Thyroid gland (tissue), 4 donors: ENCODE measurements at places on chromosomes 6 and 20. TPM values are rescaled to one million over a fixed set of nuclear protein-coding genes. Genes with fewer than 3 reads are reported as not detected.

DNA sequence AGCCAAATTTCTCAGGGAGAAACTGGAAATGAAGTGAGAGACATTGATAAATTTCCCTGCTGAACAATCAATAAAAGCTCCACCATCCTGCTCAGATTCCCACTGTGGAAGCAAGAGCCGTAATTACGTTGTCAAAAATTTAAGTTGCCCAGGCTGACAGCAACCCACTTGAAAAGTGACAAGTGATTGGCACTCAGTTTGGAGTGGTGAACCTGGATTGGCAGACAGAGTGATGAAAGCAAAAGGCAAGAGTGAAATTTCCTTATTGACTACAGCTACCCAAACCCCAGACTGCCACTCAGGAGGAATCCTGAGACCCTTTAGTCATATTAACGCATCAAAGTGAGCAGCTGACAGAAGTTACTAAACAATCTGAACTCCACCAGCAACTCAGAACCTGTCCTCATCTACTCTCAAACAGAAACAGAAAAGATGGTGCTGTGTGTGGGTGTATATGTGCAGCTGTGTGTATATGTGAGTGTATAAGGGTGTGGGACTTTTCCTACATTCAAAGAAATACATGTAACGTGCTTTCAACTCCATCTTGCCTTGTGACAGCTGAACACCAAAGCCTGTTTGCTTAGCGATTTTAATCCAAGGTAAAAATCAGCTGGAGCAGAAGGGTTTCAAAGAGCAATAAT lies 157.4 kb downstream of the PKHD1 start:
- no peaks in the 10 kb centered on the region for H3K27me3 ChIP-seq
- no peaks in the 10 kb centered on the region for H3K36me3 ChIP-seq
- H3K4me3 ChIP-seq = no peak overlapping the region
- DNase-seq = no peak
- no peaks in the 10 kb centered on the region for H3K4me1 ChIP-seq
- H3K27ac ChIP-seq = no peak overlapping the region

GRCh38 chr6:116083052-116083451 lies 17.6 kb upstream of the NT5DC1 start:
- no peaks in the 10 kb centered on the region for H3K4me1 ChIP-seq
- no peaks in the 10 kb centered on the region for H3K27me3 ChIP-seq
- H3K4me3 ChIP-seq = no peak overlapping the region
- DNase-seq = no peak

DNA sequence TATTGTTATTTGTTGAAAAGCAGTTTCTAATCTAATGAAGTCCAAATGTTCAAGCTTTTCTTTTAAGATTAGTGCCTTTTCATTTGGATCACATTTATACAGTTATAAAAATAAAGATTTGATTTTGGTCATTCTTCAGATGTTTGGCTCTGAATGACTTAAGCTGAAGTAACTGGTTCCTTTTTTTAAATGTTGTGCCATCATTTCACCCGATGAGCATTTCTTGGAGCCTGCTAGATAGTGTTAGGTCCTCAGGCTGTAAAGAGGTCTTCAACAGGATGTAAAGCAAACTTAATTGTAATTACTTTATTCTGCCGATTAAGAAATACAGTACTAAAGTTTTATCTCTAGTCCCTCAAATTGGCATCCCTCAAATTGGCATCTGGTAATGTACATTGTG lies 41.2 kb upstream of the ASIP start:
- no peak overlapping the region for H3K4me3 ChIP-seq
- no peak for DNase-seq
- H3K27ac ChIP-seq = no peak overlapping the region
- H3K36me3 ChIP-seq = no peaks in the 10 kb centered on the region
- H3K27me3 ChIP-seq = no peaks in the 10 kb centered on the region

DNA sequence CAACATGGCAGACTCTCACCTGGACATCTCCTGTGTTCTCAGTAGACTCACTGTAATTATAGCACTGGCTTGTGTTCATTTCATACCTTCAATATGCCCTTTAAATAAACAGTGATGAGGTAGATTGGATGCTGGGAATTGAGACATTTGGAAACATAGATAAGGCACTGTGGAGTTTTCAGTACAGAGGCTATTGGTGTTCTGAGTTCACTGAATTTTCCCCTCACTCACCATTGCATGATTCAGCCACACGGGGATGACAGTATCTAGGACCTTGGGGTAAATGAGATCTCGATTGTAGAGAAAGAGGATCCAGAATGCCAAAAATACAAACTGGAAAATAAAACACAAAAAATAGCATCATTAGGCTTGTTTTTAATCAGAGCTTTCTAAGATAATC lies 12.6 kb downstream of the ADTRP start:
- no peak overlapping the region for H3K4me3 ChIP-seq
- no peak overlapping the region for H3K27ac ChIP-seq
- H3K36me3 ChIP-seq = no peaks in the 10 kb centered on the region
- H3K27me3 ChIP-seq = no peaks in the 10 kb centered on the region
- peaks cover 6% of the 10 kb centered on the region for H3K4me1 ChIP-seq

TPD52L2 gene
- 92.4 TPM for total RNA-seq

DNA sequence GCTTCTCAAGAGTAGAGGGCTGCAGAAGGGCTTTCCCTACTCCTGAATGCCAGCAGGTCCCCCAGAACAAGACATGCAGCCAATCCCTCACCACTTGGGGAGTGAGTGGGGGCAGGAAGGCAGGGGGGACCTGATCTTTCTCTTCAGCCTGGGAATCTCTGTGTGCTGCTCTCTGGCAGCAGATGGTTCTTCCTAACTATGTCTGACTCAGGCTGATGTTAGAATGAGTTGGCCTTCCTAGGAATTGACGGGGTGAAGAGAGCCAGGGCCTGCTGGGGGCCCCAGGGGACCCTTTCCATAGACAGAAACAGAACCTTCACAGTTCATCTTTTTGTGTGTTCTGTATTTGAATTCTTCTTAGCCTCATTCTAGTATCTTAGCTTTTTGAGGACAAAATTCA lies 29.0 kb upstream of the TCP11 start:
- DNase-seq = no peak
- H3K27me3 ChIP-seq = no peaks in the 10 kb centered on the region
- H3K36me3 ChIP-seq = no peaks in the 10 kb centered on the region

DNA sequence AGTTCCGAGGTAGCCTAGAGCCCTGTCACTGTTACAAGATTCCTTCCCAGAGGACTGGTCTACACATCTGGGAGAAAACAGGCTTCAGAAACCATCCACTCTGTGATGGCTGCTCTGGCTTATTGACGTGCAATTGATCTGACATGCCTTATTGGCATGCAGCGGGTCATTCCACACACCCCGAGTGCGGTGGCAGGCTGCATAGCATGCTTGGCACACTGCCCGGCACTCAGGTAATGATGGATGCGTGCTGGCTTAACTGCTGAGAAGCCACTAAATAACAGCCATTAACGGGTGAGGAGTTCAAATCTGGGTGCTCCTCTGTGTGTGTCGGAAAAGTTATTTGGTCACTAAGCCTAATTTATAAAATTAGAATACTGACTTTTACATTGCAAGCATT lies 67.9 kb upstream of the CDH4 start:
- no peaks in the 10 kb centered on the region for H3K4me1 ChIP-seq
- H3K36me3 ChIP-seq = no peaks in the 10 kb centered on the region
- H3K27ac ChIP-seq = no peak overlapping the region
- H3K27me3 ChIP-seq = no peaks in the 10 kb centered on the region

DNA sequence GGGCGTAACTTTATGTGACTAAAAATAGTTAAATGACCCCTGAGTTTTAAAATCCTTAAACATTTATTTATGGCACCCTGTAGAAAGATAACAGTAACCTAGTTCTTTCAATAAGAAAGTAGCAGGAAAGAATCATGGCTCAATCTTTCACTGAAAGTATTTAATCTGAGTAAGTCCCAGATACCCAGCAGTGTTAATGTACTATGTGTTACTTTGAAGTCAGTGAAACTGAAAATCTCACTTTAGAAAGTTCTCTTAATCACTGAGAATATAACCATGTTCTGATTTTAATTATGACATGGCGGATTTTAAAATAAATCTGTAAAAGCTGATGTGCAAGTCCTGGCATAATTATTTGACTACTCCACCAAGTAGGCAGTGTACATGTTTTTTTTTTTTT lies 8.1 kb upstream of the HEY2 start:
- no peak overlapping the region for H3K27ac ChIP-seq
- H3K27me3 ChIP-seq = no peaks in the 10 kb centered on the region
- no peak overlapping the region for H3K4me3 ChIP-seq
- H3K36me3 ChIP-seq = no peaks in the 10 kb centered on the region

DNA sequence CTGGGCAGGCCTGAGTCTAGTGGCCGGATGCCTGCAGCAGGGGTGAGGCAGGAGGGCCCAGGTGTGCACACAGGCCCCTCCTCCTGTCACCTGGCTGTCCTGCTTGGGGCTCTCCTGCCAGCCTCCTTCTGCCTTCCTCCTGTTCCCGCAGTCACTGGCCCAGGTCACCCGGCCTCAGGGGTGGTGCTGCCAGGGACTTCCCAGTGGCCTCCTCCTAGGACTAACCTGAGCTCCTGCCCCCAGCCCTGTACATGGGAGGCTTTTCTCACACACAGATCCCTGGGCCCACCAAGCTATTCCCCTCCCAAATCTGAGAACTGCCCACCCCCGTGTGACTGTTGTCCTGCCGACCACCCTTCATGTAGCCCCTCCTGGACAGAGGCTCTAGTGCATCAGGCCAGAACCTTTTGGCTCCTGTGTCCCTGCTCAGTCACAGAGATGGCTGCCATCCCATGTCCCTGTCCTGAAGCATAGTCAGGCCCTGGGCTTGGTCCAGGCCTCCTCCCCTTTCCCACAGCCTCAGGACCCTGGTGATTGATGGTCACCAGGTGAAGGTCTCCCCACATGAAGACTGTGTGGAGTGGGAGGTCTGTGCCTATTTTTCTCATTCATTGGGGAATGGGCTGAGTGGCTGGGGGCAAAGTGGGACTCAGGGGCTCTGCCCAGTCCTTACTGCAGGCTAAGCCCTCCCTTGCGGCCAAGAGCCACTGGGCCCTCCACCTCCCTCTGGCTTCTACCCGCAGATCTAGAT lies 1.1 kb upstream of the ULBP1 start:
- H3K27me3 ChIP-seq = peaks cover 13% of the 10 kb centered on the region
- no peak overlapping the region for H3K4me3 ChIP-seq
- no peaks in the 10 kb centered on the region for H3K36me3 ChIP-seq

DNA sequence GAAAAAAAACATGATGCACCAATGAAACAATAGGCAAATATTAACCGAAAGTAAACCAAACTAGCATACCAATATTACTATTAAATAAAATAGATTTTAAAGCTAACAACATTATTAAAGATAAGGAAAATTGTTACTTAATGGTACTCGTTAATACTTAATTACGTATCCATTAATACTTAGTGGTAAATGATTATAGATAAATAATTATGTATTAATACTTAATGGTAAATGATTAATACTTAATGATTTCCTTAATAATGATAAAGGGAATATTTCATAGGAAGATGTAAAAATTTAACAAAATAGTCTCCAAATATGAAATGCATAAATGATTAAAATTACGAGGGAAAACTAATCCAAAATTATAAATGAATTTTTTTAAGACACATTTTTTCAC lies 278.9 kb downstream of the PHACTR1 start:
- H3K27me3 ChIP-seq = no peaks in the 10 kb centered on the region
- no peak overlapping the region for H3K4me3 ChIP-seq
- H3K27ac ChIP-seq = no peak overlapping the region
- H3K36me3 ChIP-seq = no peaks in the 10 kb centered on the region
- H3K4me1 ChIP-seq = peaks cover 1% of the 10 kb centered on the region

- H3K36me3 ChIP-seq = no peaks in the 10 kb centered on the region
- H3K4me3 ChIP-seq = no peak overlapping the region
- no peak overlapping the region for H3K27ac ChIP-seq
- no peaks in the 10 kb centered on the region for H3K27me3 ChIP-seq
These were observed 132.4 kb upstream of the STXBP5 start for GRCh38 chr6:147071776-147072175.
